ENCODE measurements at places on chromosomes 2 and 18.

DNA sequence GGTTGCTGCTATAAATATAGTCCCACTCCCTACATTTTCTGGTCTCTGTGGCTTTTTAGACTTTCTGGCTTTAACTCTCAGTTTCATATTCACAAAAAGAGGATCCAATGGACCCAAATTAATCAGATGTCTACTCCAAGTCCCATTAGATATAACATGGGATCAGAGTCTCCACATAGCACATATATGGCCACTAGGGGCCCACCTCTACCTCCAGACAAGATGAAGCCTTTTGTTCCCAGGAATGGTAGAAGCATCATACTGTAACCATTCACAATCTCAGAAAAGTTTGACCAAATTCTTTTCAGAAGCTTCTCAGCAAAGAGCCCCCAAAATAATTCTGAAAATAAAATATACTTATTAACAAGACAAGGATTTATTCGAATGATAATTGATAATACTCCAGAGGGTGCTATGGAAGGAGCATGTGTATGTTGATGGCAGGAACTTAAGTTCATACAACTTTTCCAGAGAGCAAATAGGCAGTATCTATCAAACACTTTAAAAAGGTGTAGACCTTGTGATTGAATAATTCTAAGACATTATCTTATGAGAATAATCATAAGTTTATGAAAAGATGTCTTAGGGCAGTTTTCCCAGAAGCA is 382.3 kb upstream of the CRIM1 start:
- DNase-seq, result no peak

- no peak for DNase-seq
These were observed 12.5 kb downstream of the ZNF407 start for GRCh38 chr18:74610051-74610615.

GRCh38 chr18:8625461-8626092 is 16.3 kb downstream of the RAB12 start:
- DNase-seq, result peak; percentile 76

DNA sequence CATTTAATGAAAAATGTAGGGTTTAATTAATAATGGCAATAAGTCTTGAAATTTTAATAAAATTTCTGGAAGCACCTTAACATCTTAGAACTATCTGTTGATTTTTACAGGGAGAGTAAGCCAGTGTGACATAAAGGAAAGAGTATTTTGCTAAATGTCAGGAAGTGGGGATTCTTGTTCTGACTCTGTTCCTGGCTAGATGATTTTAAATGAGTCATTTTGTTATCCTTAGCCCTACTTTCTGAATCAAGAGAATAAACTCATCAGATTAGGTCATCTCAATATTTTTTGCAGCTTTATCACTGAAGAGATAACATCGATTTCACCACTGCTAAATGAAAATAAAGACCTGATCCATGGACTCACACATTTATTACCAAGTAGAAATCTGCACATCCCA is 377.5 kb upstream of the CYRIA start:
- DNase-seq, result no peak

DNA sequence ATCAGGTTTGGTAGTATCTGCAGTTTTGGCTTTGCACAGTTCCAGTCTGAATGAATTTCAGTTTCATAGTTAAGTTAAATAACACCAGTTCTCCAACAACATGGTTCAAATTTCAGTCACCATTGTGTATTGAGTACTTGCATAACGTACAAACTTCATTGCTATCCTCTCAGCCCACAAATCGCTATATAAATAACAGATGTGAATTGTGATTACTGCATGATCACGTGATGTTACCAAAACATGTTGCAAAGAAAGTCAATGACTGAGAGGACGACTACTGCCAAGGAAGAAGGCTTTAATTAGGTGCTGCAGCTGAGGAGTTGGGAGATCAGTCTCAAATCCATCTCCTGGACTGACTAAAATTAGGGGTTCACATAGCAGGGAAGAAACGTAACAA is 48.2 kb downstream of the COL4A4 start:
- no peak for DNase-seq
